ENCODE measurements at places on chromosomes 12 and 14. TPM values are rescaled to one million over a fixed set of nuclear protein-coding genes. Genes with fewer than 3 reads are reported as not detected.

DNA sequence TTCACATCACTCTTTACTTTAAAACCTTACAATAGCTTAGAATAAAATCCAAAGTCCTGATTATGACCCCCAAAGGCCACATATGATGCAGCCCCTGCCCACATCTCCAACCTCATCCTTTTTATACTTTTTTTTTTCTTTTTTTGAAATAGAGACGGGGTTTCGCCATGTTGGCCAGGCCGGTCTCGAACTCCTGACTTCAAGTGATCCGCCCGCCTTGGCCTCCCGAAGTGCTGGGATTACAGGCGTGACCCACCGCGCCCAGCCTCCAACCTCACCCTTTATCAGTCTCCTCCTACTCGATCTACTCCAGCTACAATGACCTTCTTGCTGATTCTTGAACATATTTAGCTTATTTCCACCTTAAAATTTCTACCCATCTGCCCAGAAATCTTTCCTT, 1.2 kb upstream of the MAPKAPK5 start:
- DNase-seq = no peak

The GLIPR1 gene
- 0.36 TPM for total RNA-seq

The ALDH2 gene
- 62.8 TPM for total RNA-seq

The PSMA6 gene
- 229 TPM for total RNA-seq

DNA sequence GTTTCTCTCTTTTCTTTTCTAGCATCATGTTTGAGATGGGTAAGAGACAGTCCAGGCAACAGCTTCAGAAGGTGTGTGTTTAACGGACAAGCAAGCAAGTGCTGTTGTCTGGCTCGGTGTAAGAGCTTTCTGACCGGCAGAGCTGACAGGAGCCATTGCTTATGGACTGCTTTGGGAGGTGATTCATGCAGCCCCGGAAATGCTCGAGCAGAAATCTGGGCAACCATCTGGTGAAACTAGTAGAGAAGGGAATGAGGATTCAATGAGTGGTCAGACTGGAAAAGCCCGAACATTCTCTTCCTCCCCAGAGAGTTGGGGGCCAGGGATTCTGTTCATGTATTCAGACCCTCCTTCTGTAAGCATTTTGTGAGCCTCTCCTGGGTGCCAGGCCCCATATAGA, 24.4 kb downstream of the TUNAR start:
- no peak for DNase-seq

The LMNTD1 gene
- not detected for total RNA-seq

DNA sequence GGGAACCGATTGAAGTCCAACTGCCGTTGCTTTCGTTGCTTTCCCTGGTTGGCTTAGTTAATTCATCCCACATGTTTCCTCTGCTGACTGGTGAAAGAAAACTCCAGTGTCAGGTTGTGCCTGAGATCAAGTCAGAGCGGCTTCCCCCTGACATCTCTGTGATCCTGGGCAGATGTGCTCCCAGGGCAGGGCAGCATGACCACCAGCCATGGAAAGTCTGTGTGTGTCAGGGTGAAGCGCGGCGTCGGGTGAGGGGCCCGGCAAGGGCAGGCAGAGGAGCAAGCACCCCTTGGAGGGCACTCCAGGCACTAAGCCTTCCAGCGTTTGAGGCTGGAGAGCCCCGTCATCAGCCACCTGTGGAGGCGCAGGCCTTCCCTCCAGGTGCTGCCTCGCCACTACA, 54.5 kb upstream of the IGF1 start:
- no peak for DNase-seq

- no peak for DNase-seq
Observed at GRCh38 chr12:52179396-52179973, 12.3 kb downstream of the KRT80 start.

The CLEC9A gene
- total RNA-seq = not detected

The LRRC10 gene
- not detected for total RNA-seq

DNA sequence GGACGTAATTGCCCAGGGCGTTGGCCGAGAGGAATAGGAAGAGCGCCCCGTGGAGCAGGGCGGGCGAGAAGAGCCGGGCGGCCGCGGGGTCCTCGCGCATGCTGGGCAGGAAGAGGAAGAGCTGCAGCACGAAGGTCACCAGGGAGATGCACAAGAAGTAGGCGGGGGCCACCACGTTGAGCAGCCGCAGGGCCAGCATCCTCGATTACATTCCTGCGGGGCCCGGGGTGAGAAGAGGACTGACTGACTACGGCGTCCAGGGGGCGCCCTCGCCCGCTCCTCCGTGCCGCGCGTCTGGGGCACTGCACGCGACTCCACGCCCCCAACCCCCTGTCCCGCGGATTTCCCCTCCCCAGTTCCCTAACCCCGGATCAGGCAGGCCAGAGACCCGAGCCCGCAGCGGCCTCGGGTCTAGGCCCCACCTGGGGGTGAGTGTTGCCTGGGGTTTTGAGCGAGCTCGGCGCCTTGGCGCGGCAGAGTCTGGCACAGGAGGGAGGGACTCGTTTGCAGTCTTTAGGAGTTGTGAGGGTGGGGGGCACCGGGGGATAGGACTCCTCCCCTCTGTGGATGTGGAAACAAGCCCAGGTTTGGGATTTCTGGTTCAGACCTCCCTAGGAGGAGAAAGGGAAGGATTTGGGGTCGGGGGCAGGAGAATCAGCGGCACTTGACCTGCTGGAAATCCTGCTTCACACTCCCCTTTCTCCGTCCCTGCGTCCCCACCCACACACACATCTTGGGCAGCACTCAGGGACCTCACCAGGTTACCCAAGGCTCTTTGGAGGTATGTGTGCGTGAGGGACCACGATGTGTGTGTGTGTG, 1.8 kb downstream of the ZDHHC22 start:
- peak; percentile 64 for DNase-seq

The ENO2 gene
- 68.4 TPM for total RNA-seq

DNA sequence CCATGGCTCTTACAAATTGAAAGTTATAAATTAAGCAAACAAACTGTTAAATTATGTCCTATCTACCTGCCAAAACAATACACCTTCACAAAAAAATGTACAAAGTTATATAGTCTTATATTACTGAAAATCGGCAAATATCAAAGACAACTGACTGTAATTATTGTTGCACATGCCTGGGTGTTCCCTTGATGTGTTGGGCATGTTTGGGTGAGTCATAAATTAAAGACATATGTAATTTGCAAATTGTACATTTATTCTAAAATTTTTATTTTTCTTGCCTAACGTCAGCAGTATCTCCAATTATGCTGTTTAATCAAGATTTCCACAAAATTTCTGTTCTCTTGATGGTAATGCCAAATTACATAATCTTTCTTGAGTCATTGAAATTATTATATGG, 22.0 kb upstream of the SEL1L start:
- DNase-seq = no peak

DNA sequence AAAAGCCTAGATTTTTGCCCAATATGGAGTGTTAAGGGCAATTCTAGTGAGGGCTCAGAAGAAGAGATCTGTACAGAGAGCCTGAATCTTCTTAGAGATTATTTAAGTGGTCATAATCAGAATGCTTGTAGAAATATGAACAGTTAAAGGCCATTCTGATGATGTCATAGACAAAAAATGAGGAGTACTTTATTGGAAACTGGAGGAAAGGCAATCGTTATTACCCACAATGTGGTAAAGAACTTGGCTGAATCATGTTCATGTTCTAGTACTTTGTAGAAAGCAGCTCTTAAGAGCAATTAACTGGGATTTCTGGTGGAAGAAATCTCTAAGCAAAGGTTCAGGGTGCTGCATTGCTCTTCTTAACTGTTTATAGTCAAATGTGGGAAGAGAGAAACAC, 36.4 kb upstream of the SYT10 start:
- DNase-seq = no peak

- DNase-seq = no peak
Observed at GRCh38 chr12:68559246-68559645, 51.5 kb upstream of the RAP1B start.

The IQSEC3 gene
- total RNA-seq = 1.1 TPM

The C1R gene
- 4.0 TPM for total RNA-seq

DNA sequence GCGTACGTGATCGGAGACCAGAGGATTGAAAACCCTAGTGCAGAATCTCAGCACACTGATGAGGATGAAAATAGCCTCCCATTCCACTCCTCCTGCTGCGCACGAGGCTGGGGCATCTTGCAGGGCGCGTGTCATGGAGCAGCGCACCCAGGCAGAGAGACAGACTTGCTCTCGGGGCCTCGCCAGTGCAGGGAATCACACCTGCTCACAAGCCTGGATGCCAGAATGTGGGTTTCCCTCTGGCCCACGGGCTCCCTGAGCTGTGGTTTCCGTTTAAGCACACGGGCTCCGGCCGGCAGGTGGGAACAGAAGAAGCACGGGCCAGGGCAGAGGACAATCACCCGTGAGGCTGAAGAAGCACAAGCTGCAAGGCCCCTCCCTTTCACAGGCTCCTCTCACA, 2.0 kb downstream of the FGF6 start:
- DNase-seq = no peak
